ENCODE measurements at places on chromosomes 5 and 9.

DNA sequence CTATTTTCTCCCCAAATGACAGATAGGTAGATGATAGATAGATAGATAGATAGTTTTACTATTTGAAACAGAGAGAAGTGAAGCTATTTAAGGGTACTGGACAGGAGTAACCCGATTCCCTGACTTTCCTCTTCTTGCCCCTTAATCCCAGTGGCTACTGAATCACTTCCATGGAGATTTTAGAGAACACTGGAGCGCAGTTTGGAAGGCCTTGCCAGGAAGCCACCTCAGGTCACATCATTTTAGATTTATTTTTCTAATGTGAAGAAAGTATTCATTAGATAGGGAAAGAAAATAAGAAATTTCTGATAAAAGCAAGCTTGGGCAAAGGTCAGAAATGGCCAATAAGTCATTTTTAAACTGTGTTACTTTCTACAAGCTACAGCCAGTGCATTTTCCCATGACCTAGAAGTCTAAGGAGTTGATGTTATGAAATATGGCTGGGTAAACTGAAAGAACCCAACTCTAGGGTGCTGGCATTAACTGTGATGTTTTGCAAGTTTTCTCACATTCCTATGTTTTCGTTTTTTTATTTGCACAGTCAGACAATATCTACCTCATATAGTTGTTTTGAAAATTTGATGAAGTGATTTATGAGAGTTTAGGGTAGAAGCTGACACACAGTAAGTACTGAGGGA, 544.7 kb upstream of the PTGER4 start:
- no peaks in the 10 kb centered on the region for H3K27me3 ChIP-seq
- no peaks in the 10 kb centered on the region for H3K4me1 ChIP-seq
- no peak for DNase-seq
- no peak overlapping the region for H3K4me3 ChIP-seq
- peaks cover 2% of the 10 kb centered on the region for H3K36me3 ChIP-seq

- H3K4me3 ChIP-seq, result no peak overlapping the region
- no peaks in the 10 kb centered on the region for H3K36me3 ChIP-seq
- no peak overlapping the region for H3K27ac ChIP-seq
Observed at GRCh38 chr9:19387317-19387716, 7.3 kb upstream of the RPS6 start.

DNA sequence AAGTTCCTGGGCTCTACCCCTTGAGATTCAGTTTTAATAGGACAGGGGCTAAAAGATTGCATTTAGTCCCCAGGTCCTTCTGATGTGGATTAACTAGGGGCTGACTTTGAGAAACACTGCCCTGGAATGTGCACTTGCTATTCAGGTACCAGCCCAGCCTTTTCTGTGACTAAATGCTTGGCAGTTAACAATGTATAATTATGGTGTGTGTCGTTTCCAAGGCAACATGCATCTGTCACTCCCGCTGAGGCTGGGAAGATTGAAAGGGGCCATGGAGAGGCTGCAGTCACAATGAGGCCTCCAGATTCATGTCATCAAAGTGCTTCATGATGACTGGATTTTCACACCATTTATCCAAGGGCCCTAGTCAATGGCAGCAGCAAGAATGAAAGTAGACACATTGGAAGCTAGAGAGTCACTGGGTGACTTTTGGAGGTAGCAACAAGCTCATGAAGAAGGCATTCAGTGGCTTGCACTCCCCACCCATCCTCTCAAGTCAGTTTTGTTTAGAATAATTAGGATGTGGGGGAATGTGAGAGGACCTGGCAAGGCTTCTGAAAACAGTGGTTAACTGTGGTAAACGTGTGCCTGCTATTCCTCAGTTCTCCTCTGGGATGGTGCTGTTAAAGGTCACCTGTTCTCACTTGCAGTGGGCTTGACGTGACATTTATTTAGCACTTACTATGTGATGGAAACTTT, 28.3 kb downstream of the RAI14 start:
- peaks cover 68% of the 10 kb centered on the region for H3K4me1 ChIP-seq
- DNase-seq, result no peak
- no peak overlapping the region for H3K4me3 ChIP-seq
- peaks cover 3% of the 10 kb centered on the region for H3K36me3 ChIP-seq
- no peaks in the 10 kb centered on the region for H3K27me3 ChIP-seq

GRCh38 chr5:13987843-13988464, 43.5 kb upstream of the DNAH5 start:
- H3K4me1 ChIP-seq, result peaks cover 10% of the 10 kb centered on the region
- no peak overlapping the region for H3K27ac ChIP-seq
- no peaks in the 10 kb centered on the region for H3K36me3 ChIP-seq
- H3K27me3 ChIP-seq, result peaks cover 14% of the 10 kb centered on the region

DNA sequence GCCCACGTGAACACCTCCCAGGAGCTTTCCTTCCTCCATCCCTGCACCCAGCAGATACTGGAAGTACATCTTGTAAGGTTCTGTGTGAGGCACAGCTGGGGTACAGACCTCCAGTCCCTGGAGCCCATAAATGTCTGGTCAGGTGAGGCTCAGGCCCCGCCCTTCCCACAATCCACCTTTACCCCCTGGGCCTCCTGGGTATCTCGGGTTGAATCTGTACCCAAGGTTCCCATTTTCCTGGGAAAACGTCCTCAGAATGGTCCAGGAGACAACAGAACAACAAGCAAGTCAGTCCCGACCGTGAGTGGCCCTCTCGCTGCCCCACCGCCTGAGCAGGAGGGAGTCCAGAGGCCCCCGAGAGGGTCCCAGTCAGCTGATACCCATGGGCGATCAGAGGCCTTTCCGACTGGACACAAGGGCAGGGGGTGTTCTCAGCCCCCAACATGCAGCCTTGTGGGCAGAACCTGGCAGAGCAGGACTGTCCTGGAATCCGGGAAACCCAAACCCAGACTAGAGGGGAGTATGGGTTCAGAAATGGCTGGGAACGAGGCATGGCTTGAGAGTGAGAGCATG, 4.3 kb downstream of the SPATA31E1 start:
- H3K27ac ChIP-seq, result no peak overlapping the region
- H3K4me3 ChIP-seq, result no peak overlapping the region
- H3K27me3 ChIP-seq, result no peaks in the 10 kb centered on the region

DNA sequence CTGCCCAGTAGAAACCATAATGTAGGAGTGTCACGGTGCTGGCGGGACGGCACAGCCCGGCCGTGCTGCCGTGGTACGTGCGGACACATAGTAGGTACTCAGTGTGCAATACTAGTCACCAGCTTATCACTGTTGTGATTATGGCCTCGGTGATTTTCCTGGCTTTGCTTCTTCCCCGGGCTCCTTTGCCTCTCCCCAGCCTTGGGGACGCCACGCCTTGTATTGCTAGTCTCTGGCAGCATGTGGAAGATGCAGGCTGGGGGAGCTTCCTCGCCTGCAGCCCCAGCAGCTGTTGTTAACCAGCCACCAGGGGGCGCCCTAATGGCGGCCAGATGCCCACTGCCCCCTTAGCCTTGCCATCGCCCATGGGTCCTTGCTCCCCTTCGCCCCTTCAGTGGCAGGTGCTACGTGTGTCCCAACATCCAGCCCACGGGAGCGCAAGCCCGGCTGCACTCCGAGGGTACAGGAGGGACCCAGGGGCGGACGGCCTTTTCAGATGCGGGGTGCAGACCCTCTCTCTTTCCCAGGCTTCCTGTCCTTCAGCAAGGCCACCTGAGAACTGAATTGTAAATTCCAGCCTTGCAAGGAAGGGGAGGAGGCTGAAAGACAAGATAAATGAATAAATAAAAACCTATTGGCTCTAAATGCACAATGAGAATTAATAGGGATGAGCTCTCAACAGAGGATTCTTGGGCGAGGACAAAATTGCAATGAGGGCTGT, 8.0 kb downstream of the NTNG2 start:
- peaks cover 83% of the 10 kb centered on the region for H3K27me3 ChIP-seq
- peak; percentile 57 for DNase-seq
- H3K27ac ChIP-seq, result no peak overlapping the region
- no peak overlapping the region for H3K4me3 ChIP-seq
- H3K4me1 ChIP-seq, result peaks cover under 1% of the 10 kb centered on the region

- H3K4me3 ChIP-seq, result no peak overlapping the region
- H3K36me3 ChIP-seq, result no peaks in the 10 kb centered on the region
- peaks cover 4% of the 10 kb centered on the region for H3K4me1 ChIP-seq
- peaks cover 7% of the 10 kb centered on the region for H3K27me3 ChIP-seq
- H3K27ac ChIP-seq, result no peak overlapping the region
Observed at GRCh38 chr5:40437452-40437861, 242.3 kb upstream of the PTGER4 start.

DNA sequence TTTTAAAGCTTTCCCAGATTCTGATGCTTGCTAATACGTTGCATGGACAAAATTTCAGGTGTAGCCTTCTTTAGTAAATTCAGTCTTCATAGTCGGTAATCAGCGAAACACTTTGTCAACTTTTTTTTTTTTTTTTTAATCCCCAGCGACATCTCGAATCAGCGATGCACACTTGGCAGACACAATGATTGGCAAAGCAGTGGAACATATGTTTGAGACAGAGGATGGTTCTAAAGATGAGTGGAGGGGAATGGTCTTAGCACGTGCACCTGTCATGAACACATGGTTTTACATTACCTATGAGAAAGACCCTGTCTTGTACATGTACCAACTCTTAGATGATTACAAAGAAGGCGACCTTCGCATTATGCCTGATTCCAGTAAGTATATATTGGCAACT, 66.8 kb upstream of the NXNL2 start:
- H3K4me1 ChIP-seq, result no peaks in the 10 kb centered on the region
- no peak for DNase-seq

- H3K4me3 ChIP-seq, result no peak overlapping the region
- no peaks in the 10 kb centered on the region for H3K27me3 ChIP-seq
- no peaks in the 10 kb centered on the region for H3K4me1 ChIP-seq
- no peak for DNase-seq
- H3K36me3 ChIP-seq, result no peaks in the 10 kb centered on the region
- H3K27ac ChIP-seq, result no peak overlapping the region
Observed at GRCh38 chr9:73714294-73714693, 562.6 kb downstream of the ANXA1 start.

DNA sequence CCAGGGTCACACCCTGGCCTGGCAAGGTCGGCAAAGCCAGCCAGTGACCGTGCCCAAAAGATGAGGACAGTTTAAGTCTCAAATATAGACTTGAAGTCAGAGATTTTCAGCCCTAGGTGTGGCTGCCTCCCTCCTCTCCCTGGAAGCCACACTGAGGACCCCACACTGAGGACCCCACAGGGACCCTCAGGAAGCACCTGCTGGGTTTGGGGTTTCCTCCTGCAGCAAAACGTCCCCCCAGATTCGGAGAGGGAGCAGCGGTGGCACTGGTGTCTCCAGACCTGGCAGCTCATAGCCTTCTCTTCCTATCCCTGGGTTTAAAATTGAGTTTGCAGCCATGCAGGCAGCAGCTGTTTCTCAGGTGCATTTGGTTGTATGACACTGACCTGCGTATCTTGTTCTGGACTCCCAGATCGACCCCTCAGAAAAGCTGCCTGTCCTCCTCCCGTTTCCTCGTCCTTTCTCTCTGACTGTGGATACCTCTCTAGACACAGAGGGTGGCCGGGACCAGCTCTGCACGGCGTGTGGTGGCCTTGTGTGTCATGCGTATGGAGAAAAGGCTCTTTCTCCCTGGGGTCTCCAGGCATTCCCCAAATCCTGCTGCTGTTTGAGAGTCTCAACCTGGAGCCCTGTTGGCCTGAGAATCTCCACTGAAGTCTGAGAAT, 36.6 kb downstream of the MRPL36 start:
- peaks cover 31% of the 10 kb centered on the region for H3K27me3 ChIP-seq
- no peaks in the 10 kb centered on the region for H3K4me1 ChIP-seq
- no peak overlapping the region for H3K4me3 ChIP-seq
- H3K36me3 ChIP-seq, result no peaks in the 10 kb centered on the region

GRCh38 chr9:136815422-136815782, 7.7 kb downstream of the RABL6 start:
- peaks cover 4% of the 10 kb centered on the region for H3K4me1 ChIP-seq
- no peak for DNase-seq
- no peaks in the 10 kb centered on the region for H3K27me3 ChIP-seq
- H3K36me3 ChIP-seq, result peaks cover 33% of the 10 kb centered on the region
- no peak overlapping the region for H3K27ac ChIP-seq
- H3K4me3 ChIP-seq, result no peak overlapping the region

GRCh38 chr9:119349351-119349825, 19.8 kb downstream of the BRINP1 start:
- no peaks in the 10 kb centered on the region for H3K36me3 ChIP-seq
- H3K27ac ChIP-seq, result peak overlapping the region; percentile 44
- peak overlapping the region; percentile 41 for H3K4me3 ChIP-seq
- peaks cover 23% of the 10 kb centered on the region for H3K4me1 ChIP-seq

DNA sequence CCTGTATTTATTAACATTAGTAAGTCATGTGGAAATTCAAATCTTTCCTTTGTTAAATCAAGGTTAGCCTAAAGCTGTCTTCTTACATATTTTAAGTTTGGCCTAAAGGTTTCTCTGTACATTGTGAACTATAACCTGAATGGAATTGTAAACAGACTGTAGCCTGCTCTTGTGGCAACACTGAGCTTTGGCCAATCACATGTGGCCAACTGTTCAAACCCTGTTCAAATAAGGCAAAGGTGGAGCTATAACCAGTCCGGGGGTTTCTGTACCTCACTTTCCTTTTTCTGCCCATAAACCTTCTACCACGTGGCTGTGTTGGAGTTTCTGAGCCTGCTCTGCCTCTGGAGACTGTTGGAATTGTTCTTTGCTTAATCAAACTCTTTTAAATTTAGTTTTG, 3.3 kb upstream of the HAPLN1 start:
- no peak overlapping the region for H3K27ac ChIP-seq
- H3K27me3 ChIP-seq, result peaks cover 7% of the 10 kb centered on the region
- H3K4me1 ChIP-seq, result peaks cover 40% of the 10 kb centered on the region
- H3K36me3 ChIP-seq, result no peaks in the 10 kb centered on the region

DNA sequence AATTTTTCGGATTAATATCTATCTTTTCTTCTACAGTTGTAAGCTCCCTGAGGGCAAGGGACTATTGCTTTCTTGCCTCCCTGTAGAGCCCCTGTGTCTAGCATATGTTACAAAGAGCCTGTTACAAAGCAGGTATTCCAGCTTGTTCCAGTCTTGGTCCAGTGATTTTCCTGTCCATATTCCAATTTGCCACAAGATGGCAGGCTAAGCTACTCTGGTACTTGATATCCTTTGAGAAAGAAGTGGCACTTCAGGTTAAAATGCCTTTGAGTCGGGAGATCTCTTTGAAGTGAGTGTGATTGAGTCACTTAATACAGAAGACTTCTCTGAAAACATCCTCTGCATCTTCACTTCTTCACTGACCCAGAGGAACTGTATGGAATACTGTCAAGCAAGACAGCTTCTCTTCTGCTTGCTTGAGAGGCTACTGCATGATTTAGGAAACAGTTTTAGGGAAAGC, 24.5 kb downstream of the CAVIN4 start:
- no peak overlapping the region for H3K4me3 ChIP-seq
- peaks cover 5% of the 10 kb centered on the region for H3K27me3 ChIP-seq
- no peaks in the 10 kb centered on the region for H3K36me3 ChIP-seq
- no peak overlapping the region for H3K27ac ChIP-seq
- peaks cover 18% of the 10 kb centered on the region for H3K4me1 ChIP-seq

- H3K36me3 ChIP-seq, result no peaks in the 10 kb centered on the region
- no peak for DNase-seq
- H3K4me1 ChIP-seq, result peaks cover 7% of the 10 kb centered on the region
- no peak overlapping the region for H3K27ac ChIP-seq
- no peak overlapping the region for H3K4me3 ChIP-seq
Observed at GRCh38 chr5:178177569-178177968, 9.6 kb downstream of the GMCL2 start.

GRCh38 chr5:134003064-134003816, 1.5 kb downstream of the VDAC1 start:
- DNase-seq, result no peak
- peak overlapping the region; percentile 85 for H3K4me3 ChIP-seq
- H3K27ac ChIP-seq, result peak overlapping the region; percentile 93
- H3K36me3 ChIP-seq, result no peaks in the 10 kb centered on the region
- H3K4me1 ChIP-seq, result peaks cover 32% of the 10 kb centered on the region

- H3K4me3 ChIP-seq, result no peak overlapping the region
- H3K27me3 ChIP-seq, result no peaks in the 10 kb centered on the region
- H3K27ac ChIP-seq, result peak overlapping the region; percentile 84
- peaks cover 18% of the 10 kb centered on the region for H3K36me3 ChIP-seq
- H3K4me1 ChIP-seq, result peaks cover 37% of the 10 kb centered on the region
- DNase-seq, result no peak
Observed at GRCh38 chr5:159175547-159175946, 33.8 kb downstream of the RNF145 start.
